ENCODE measurements at places on chromosomes 1 and 21.

GRCh38 chr1:53299233-53299632 lies 28.6 kb downstream of the LRP8 start:
- no peak for DNase-seq

DNA sequence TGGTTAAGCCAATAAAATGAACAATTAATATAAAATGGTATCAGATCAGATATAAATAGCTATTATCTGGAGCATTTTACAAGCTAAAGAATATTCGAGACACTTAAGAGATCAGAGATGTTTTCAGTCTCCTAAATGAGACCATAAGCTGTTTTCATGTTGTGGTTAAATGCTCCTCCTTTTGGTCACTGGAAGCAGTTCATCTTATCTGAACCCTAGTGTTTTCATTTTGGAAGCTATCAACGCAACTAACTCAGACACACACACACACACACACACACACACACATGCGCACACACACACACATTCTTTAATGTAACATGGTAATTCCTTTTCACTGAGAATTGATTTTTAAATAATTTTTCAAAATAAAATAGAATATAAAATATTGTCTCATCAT lies 10.0 kb upstream of the LRRC8C start:
- DNase-seq = peak; percentile 54

DNA sequence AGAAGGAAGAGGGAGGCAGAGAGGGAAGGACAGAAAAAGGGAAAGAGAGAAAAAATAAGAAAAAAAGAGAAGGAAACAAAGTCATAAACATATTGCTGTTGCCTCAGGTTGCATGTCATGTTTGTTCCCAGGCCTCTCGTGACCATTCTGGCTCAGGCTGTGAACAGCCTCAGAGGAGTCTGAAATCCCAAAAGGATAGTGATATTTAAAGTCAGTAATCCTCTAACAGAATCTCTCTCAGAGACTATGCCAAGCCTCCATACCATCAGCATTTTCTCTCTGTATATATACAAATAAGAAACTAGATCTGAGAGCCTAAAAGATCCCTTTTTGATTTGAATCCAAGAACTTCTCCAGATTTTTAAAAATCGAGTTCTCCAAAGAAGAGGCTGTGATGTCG lies 35.2 kb downstream of the GORAB start:
- no peak for DNase-seq

DNA sequence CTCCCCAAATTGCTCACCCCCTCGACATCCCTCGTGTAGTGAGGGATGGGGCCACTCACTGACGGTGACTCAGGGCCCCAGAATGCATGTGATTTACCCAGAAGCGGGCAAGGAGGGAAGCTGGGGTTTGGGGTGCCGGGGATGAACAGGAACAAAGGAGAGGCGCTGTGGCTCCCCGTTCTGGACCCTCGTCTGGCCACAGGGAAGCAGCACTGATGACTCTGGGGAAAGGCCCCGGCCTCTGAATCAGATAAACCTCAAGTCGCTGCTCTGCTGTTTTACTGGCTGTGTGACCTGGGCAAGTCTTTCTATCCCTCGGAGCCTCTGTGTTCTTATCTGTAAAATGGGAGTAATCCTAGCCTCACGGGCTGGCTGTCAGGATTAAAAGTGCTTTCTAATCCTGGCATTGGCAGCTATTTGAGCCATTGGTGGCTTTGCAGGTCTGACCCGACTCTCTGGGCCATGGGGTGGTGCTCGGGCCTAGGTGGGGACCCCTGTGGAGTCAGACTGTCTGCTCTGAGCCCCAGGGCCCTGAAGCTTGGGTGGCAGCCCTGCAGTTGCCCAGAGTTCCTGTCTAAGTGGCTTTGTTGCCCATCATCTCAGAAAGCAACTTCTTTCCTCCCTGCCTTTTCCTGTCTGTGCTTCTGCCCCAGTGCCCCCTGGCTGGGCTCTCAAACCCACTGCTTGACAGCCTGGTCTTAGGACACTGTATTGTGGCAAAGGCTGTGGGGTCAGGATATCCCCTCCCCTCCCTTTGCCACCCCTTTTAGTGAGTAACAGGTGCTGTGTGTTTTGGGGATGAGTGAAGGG lies 5.5 kb downstream of the TNFRSF1B start:
- DNase-seq = no peak

DNA sequence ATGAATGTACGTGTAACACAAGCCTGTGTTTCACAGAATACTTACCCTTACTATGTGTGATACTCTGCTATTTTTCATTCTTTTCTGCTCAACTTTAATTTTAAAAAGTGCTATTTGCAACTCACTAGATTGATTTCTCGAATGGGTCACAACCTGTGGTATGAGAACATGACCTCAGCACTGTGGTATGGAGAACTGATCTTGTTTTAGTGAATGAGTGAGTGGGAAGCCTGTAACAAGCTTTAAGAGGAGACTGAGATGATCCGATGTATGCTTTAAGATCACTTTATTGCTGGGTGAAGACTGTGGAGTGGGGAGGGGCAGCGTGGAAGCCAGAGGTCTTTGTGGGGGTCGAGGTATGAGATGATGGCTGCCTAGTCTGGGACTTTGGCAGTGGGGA lies 21.6 kb downstream of the MECR start:
- no peak for DNase-seq

GRCh38 chr21:35172231-35172630 lies 123.1 kb upstream of the RUNX1 start:
- peak; percentile 37 for DNase-seq
